ENCODE measurements at places on chromosomes 1 and 21. TPM values are rescaled to one million over a fixed set of nuclear protein-coding genes. Genes with fewer than 3 reads are reported as not detected.

The CD84 gene
- not detected for total RNA-seq

The TCP10L gene
- 0.32 TPM for total RNA-seq

The TFF1 gene
- not detected for total RNA-seq

The SELE gene
- not detected for total RNA-seq

The SLC1A7 gene
- total RNA-seq: 2.4 TPM

The SLFNL1 gene
- 0.60 TPM for total RNA-seq

The DPH2 gene
- 10.4 TPM for total RNA-seq

The EFNA1 gene
- 0.86 TPM for total RNA-seq

The LGR6 gene
- not detected for total RNA-seq

The TNFAIP8L2 gene
- not detected for total RNA-seq

The RGS4 gene
- 2.7 TPM for total RNA-seq

The DNASE2B gene
- 0.09 TPM for total RNA-seq

The NR1I3 gene
- total RNA-seq: not detected

The NUDC gene
- total RNA-seq: 24.2 TPM

The HOOK1 gene
- total RNA-seq: not detected

The CLCA1 gene
- not detected for total RNA-seq

The CD1B gene
- total RNA-seq: not detected

The GLIS1 gene
- 0.47 TPM for total RNA-seq
